ENCODE measurements at places on chromosomes 16 and 17.

- H3K4me3 ChIP-seq, result no peak overlapping the region
- H3K4me1 ChIP-seq, result no peaks in the 10 kb centered on the region
Observed at GRCh38 chr16:13607289-13607688, 312.7 kb upstream of the ERCC4 start.

DNA sequence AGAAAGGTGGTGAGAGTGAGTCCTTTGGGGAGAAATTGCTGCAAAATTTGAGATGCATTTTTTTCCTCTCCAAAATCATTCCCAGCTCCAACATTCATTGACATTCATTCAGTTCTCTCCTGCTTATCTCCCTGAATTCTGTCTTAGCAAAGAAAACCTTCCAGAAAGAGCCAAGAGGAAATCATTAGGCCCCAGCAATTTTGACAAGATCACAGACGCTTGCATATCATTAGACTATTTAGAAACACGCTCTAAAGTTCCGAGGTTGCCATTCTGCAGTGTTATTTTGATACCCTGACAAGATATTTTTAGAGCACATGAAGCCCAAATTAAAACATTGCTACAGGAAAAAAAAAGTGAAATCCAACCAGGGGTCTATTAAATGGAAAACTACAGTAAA lies 9.6 kb upstream of the CHCT1 start:
- H3K4me3 ChIP-seq, result no peak overlapping the region
- H3K27ac ChIP-seq, result no peak overlapping the region
- DNase-seq, result no peak
- H3K4me1 ChIP-seq, result no peaks in the 10 kb centered on the region
- H3K27me3 ChIP-seq, result no peaks in the 10 kb centered on the region
- H3K36me3 ChIP-seq, result no peaks in the 10 kb centered on the region

DNA sequence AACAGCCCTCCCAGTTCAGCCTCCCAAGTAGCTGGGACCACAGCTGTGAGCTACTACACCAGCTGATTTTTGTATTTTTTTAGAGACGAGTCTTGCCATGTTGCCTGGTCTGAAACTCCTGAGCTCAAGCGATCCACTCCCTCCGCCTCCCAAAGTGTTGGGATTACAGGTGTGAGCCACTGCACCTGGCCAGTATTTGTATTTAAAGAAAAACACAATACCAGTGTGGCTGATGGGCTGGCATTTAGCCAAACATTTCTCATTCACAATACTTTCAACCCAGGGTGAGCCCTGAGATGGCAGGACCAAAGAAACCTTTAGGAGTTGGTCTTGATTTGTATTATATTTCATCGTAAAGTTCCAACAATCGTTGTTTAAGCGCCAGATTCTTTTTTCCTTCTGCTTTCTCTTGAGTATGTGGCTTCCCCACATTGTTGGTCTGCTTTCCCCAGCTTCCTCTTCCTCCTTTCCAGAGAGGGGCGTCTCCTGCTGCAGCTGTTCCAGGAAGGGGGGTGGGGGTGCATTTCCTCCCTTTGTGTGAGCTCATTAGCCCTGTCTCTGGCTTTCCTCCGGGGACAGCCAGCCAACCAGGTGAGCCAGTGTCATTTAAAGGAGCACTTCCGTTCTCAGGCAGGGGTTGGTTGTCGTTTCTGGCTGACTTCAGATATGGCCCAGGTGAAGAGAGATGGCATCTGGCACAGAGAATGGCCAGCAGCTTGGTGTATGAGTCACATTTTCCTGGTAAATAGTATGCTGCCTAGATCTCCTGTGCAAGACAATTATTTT lies 79.9 kb downstream of the GPRC5B start:
- no peaks in the 10 kb centered on the region for H3K27me3 ChIP-seq
- H3K4me1 ChIP-seq, result no peaks in the 10 kb centered on the region
- H3K4me3 ChIP-seq, result no peak overlapping the region
- no peak for DNase-seq

GRCh38 chr16:70746040-70746707 lies 54.8 kb downstream of the VAC14 start:
- DNase-seq, result peak; percentile 44
- no peak overlapping the region for H3K4me3 ChIP-seq
- peaks cover 47% of the 10 kb centered on the region for H3K4me1 ChIP-seq
- peaks cover 41% of the 10 kb centered on the region for H3K36me3 ChIP-seq
- H3K27ac ChIP-seq, result peak overlapping the region; percentile 89

- peak; percentile 45 for DNase-seq
- no peaks in the 10 kb centered on the region for H3K27me3 ChIP-seq
- peaks cover 22% of the 10 kb centered on the region for H3K4me1 ChIP-seq
- peak within 1 kb of the TSS; percentile 69 for H3K27ac ChIP-seq
- H3K36me3 ChIP-seq, result peaks cover 12% of the 10 kb centered on the region
Observed at GRCh38 chr17:32927724-32928585, at the start of gene TMEM98. TSS of gene TMEM98 (plus strand) at chr17:32928153. CDS start at chr17:32931529, 3,376 bp downstream.

GRCh38 chr16:54031107-54031760 lies 255.4 kb downstream of the IRX3 start:
- no peak for DNase-seq
- no peaks in the 10 kb centered on the region for H3K36me3 ChIP-seq
- H3K4me1 ChIP-seq, result no peaks in the 10 kb centered on the region
- no peak overlapping the region for H3K4me3 ChIP-seq

DNA sequence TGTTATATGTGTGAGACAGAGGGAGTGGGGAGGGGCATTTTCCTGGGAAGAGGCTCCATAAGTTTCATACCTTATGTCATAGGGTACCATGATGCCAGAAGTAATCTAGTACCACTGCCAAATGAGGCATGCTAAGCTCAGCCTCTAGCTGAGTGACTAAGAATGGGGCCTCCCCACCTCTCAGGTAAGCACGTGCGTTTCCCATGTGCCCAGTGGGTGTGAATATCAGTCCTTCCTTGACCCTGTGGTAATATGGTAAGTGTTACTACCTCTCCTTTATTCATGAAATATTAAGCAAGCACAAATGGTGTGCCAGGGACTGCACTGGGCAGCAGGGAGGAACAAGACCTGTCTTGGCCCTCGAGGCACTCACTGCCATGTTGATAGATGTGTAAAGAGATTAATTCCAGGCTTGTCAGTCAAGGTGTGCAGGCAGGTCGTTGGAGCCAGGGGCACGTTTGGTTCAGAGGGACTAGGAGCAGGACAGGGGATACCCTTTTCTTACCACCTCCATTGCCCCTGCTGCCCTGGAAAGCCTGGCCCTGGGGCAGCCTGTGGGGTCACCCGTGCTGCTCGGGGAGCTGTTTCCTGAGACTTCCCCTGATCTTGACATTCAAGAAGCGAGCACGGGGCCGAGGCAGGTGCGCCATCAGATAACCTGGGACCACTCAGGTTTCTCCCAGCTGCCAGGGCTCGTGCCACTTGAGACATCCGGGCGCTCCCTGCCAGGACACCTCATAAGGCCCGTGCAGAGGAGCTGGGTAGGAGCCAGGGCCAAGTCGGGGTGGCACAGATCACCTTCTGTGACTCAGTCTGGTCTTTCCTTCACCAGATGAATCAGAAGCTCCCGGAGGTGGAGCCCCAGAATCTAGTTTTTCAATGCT lies 8.8 kb downstream of the RSAD1 start:
- no peak overlapping the region for H3K4me3 ChIP-seq
- H3K4me1 ChIP-seq, result no peaks in the 10 kb centered on the region
- no peak for DNase-seq
- H3K27ac ChIP-seq, result no peak overlapping the region

- peaks cover 11% of the 10 kb centered on the region for H3K27me3 ChIP-seq
- H3K4me3 ChIP-seq, result no peak overlapping the region
- peaks cover 24% of the 10 kb centered on the region for H3K4me1 ChIP-seq
- no peaks in the 10 kb centered on the region for H3K36me3 ChIP-seq
Observed at GRCh38 chr16:49619811-49620157, 236.1 kb downstream of the ZNF423 start.

DNA sequence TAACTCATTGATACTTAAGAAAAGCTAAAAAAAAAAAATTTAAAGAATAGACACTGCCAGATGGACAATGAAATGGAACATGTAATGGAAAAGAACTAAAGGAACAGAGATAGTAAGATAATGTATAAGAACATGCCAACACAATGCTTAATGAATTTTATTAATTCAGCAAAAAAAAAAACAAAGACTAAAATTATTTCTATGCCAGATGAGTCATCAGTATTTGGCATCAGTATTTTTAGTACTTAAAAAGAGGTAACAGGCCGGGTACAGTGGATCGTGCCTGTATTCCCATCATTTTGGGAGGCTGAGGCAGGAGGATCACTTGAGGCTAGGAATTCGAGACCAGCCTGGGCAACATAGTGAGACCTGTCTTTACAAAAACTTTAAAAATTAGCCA lies 168.5 kb downstream of the CYB561 start:
- DNase-seq, result no peak
- no peak overlapping the region for H3K27ac ChIP-seq
- no peaks in the 10 kb centered on the region for H3K27me3 ChIP-seq
- H3K4me3 ChIP-seq, result no peak overlapping the region

DNA sequence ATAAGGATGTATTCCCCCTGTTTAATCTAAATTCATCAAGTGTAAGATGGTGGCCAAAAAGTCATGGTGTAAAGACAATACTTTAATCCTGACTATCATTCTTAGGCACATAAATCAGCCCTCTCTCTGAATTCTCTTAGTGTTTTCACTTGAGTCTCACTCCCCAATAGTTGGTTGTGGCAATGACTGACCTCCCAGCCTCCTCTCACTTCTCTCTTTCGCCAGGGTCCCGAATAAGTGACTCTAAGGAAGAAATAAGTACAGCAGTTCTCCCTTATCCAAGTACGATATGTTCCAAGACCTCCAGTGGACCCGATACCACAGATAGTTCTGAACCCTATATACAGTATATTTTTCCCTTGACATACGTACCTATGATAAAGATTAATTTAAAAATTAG lies 335.3 kb downstream of the MAF start:
- no peak overlapping the region for H3K4me3 ChIP-seq
- H3K27ac ChIP-seq, result no peak overlapping the region
- no peaks in the 10 kb centered on the region for H3K27me3 ChIP-seq
- H3K36me3 ChIP-seq, result no peaks in the 10 kb centered on the region

DNA sequence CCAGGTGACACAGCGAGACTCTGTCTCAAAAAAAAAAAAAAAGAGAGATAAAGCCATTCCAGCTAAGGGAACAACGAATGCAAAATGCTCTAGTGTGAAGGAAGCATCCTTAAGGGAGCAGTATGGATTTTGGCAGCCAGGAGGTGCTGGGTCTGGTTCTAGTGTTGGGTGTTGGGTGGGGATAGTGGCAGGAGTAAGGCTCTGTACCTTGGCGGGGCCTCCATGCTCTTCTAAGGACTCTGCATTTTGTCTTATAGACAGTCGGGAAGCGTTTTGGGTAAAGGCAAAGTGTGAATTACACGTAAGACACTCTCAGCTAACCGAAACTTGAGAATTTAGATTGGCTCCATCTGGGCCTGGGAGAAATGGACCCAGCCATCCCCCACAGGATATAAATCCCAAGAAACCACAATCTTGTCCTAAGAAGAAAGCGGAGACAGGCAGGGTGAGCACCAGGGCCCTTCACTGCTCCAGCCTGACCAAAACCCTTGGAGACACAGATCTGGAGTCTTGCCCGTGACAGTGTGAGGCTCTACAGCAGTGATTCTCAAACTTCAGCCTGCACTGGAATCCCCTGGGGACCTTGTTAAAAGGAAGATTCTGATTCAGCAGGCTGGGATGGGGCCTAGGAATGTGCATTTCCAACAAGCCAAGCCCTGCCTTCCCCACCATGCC lies 33.1 kb upstream of the PHB1 start:
- peaks cover 14% of the 10 kb centered on the region for H3K27me3 ChIP-seq
- H3K36me3 ChIP-seq, result no peaks in the 10 kb centered on the region
- no peak overlapping the region for H3K4me3 ChIP-seq
- H3K27ac ChIP-seq, result no peak overlapping the region

- H3K4me1 ChIP-seq, result no peaks in the 10 kb centered on the region
- no peak for DNase-seq
- H3K36me3 ChIP-seq, result no peaks in the 10 kb centered on the region
- no peaks in the 10 kb centered on the region for H3K27me3 ChIP-seq
Observed at GRCh38 chr16:63978240-63978639, 1143.6 kb downstream of the CDH11 start.

Data from K562 (cell line).